ENCODE measurements at places on chromosomes 12 and 14.

DNA sequence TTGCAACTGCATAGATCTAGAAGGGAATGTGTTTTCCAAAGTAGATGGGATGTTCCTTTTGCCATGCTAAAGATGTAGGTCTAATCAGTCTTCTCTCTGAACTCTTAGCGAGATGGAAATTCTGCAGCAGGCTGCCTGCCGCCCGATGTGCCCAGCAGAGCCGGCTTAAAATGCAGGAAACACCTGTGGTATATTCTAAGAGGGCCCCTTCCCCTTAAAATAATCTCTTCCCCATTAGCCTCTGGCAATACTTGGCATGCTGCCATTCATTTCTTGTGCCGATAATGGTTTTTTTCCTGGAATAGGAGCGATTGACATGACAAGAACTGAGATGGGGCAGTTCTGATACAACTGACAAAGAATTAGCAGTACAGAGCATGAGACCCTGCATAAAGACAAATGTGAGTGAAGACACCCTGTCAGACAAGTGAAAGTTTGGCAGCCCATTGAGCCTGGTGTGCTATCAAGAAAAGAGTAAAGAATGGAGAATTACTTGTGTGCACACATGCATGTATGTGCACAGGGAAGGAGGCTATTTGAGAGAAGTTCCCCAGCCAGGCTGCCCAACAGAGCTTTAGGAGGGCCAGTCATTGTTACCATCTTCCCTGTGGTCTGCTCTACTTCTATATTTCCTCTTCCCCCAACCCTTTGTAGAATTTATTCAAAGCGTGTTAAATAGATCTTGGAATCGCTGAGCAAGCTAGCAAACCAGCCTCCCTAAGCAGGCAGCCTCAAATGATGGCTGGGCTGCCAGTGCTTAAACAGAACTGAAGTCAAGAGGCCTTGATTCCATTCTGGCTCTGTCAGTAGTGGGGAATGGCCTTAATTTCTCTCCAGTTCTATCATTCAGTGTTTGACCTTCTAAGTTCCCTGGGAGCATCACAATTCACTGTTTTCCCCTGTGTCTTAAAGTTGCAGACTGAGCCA lies 29.6 kb upstream of the NTF3 start:
- DNase-seq, result no peak

- DNase-seq, result no peak
These were observed 251.1 kb upstream of the BTG1 start for GRCh38 chr12:92396647-92397252.

GRCh38 chr12:25959071-25959961 lies 834 bp downstream of the RASSF8 start:
- no peak for DNase-seq

- no peak for DNase-seq
These were observed 116.5 kb downstream of the PLXNC1 start for GRCh38 chr12:94264736-94265485.

- DNase-seq, result no peak
These were observed 43.9 kb downstream of the FOXA1 start for GRCh38 chr14:37551119-37551518.
